ENCODE measurements at places on chromosomes 6 and 20.
A peak's percentile ranks its signal among the peaks of the same experiment; 100 is the strongest.

DNA sequence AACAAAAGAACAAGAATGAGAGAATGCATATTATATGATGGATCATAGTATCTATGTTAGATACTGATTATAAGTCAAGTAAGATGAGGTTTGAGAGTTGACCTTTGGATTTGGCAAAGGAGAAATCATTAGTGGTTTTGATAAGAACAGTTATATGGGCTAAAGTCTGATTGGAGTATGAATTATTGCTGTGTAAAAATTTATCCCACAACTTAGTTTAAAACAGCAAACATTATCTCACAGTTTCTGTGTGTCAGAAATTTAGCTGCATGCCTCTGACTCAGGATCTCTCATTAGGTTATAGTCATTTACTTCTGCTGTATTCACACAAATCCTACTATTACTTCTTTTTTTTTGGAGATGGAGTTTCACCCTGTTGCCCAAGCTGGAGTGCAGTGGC, 56.7 kb downstream of the FAM135A start:
- no peak for DNase-seq

DNA sequence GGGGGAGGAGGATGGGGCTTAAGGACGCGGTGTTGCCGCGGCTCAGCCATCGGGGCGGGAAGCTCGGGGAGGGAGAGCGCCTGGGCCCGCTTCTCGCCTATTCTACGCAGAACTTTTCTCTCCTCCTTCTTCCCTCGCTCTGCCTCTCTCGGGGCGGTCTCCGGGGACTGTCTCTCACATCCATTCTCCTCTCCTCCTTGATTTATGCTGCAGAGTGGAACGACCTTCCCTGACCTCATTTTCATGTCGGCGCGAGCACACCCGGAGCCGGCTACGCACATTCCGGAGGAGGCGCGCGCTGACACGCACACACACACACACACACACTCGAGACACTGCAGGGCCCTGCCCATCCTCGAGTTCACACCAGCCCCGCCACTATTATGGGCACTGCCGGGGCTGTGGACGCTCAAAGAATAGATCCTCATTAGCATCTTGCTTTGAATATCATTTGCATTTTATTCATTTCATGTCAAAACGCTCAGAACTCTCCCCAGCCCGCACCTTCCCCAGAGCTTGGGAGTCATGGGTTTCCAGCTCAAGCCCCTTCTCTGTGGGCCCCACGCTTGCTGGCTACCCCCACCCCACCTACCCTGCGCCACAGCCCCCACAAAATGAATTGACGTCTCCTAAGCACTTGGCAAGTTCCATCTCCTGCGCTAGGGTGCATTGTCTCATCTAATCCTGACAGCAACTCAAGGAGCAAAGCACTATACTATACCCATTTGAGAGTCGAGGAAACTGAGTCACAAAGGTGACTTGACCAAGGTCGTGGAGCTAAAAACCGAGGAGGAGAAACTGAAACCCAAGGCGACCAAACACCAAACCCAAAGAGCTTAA, 36.8 kb downstream of the NCR2 start:
- DNase-seq: no peak

GRCh38 chr6:162963861-162964260, 236.1 kb downstream of the PACRG start:
- DNase-seq: no peak

DNA sequence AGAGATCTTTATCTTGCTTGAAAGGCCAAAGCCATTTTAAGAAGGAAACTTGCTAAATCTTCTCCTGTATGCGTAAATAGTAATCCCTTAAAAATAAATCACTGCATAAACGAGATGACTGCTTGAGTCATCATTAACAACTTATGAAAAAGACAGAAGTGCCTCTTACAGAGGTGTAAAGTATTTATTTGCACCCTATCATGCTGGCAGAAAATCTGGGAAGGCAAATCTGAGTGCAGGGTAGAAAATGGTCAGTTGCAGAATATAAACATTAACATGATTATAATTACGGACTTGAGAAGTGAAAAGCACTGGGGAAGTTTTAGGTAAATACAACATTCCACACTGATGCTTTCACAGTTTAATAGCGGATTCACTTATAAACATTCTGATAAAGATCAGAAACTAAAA, 67.5 kb upstream of the FBXO30 start:
- no peak for DNase-seq

GRCh38 chr6:4336084-4336483, 200.7 kb upstream of the ECI2 start:
- no peak for DNase-seq

GRCh38 chr6:137214931-137215330, 4.3 kb downstream of the IFNGR1 start:
- no peak for DNase-seq

DNA sequence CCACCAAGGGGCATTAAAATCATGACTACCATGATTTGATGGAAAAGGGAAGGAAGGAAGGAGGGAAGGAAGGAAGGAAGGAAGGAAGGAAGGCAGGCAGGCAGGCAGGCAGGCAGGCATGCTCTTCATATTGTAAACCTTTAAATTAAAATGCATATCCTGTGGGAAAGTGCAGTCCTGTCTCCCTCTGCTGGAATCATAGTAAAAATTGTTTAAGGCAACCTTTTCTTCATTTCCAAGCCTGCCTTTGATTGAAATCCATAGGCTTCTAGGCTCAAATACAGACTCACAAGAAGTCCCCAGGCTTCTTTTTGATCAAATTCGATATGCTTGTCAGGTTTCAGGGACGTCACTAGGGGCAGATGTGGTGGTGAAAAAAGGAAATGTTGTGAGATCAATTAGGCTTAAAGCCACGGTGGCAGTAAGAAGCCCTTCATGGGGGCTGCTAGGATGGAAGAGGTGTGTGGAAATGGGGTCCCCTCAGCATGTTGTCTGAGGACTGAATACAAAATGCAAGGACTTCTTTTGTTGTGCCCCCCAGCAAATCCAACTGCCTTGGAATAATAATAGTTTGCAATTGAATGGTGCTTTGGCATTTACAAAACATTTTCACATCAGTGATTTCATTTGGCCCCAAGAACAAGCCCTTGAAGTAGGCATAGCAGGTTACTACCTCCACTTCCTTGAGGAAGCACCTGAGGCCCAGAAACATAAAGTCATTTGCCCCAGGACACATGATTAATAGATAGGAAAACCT, 25.6 kb upstream of the GABRR1 start:
- peak; percentile 26 for DNase-seq

GRCh38 chr6:29967379-29968010, 25.2 kb downstream of the HLA-A start:
- peak; percentile 49 for DNase-seq

All from CD4-positive, alpha-beta T cell treated with Interleukin-4 for 4 hours (primary cell).